NCI-H2171 treated with DMSO at 0.1 percent for 48 hours (cell line): ENCODE measurements at places on chromosomes 2 and 18.

- no peak for DNase-seq
Observed at GRCh38 chr2:239903803-239904202, 121.3 kb downstream of the NDUFA10 start.

DNA sequence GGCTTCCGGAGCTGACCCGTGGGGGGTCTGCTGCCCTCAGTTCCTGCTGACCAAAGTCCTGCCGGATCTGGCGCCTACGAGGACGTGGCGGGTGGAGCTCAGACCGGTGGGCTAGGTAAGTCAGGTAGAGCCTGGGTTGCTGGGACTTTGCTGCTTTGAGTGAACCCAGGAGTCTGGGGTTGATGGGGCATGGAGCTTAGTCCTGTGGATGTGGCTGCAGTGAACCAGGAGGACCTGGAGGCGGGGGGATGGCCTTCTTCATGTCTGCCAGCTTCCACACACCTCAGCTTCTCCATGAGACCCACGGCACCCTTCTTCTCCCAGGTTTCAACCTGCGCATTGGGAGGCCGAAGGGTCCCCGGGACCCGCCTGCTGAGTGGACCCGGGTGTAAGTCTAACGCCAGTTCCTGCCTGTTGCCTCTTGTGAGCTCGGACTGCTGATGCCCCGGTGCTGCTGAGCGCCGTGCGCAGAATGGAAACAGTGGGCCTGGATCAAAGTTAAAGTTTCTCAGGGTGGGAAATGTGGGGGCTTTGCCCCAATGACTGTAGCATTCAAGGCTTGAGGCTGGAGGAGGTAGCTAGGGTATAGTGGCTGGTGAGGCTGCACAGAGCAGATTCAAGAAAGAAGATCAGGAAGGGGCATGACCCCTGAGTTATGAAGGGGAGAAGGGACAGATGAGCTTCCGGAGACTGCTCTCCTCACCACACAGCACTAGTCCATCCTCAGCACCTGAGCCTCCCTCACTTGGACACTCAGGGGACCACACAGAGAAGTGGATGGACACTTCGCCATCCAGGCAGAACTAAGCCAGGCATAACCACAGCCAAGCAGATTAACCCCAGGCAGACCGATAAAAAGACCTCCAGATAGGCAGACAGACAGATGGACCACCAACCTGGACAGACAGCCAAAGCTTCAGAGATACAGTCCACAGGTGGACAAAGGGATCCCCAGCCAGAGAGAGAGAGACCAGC, 17.3 kb downstream of the PTPN18 start:
- no peak for DNase-seq

DNA sequence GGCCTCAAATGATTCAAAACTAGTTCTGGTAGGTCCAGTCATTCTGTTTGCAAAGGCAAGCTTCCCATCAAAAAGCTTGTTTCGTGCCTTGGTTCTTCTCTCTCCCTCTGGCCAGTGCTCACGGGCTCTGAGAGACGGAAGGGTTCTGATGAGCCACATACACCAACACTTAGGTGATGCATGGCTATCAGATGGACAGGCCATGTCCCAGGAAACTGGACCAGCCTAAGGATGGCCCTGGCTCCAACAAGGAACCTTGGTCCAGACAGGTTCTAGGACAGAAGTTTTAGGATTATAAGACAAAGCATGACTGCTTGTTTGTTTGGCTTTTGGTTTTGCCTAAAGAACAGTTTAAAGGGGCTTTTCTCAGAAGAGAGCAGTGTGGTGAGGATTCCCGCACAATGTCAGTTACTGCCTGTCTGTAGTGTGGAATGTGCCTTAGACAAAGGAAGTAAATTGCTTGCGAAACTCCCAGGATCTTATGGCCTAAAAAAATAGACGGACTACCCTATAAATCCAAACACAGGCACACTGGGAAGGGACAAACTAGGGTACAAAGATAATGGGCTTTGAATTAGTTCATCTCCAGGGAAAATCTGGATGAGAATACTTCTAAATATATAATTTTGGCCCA, 10.3 kb downstream of the CYP1B1 start:
- no peak for DNase-seq

DNA sequence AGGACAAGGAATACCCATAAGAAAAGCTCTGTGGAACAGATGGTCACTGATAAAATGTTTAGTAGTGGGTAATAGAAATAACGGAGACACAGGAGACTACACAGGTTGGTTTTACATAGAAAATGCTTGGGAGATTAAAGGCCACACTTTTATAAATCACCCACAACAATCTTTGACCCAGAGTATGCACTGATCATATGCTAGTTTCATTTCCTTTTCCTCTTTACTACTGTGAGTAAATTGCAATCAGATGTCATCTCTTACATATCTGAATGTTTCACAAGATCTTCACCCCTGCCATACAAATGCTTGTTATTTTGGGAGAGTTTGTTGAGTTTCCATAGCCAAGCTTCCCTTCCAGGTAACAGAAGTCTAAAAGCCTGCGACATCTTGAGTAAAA, 978.4 kb upstream of the KLHL29 start:
- DNase-seq, result no peak

GRCh38 chr2:124753842-124754241, 728.8 kb downstream of the CNTNAP5 start:
- DNase-seq, result no peak

DNA sequence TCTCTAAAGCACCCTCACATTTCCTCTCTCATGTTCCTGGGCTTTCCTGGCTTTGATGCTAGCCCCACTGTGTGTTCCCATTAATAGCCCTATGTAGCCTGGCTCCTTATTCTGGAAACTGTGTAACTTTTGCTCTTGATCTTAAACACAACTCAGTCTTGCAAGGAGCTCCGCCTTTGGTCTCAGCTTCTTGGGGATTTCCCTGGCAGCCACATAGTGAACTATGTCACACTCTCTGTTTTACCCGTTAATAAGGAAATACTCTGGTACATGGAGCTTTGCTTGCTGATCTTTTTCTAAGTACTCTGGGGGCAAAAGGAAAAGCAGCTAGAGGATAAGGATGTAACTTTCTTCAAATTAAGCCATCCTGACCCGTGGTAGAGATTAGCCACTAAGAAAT, 259.3 kb downstream of the NEDD4L start:
- DNase-seq, result no peak

DNA sequence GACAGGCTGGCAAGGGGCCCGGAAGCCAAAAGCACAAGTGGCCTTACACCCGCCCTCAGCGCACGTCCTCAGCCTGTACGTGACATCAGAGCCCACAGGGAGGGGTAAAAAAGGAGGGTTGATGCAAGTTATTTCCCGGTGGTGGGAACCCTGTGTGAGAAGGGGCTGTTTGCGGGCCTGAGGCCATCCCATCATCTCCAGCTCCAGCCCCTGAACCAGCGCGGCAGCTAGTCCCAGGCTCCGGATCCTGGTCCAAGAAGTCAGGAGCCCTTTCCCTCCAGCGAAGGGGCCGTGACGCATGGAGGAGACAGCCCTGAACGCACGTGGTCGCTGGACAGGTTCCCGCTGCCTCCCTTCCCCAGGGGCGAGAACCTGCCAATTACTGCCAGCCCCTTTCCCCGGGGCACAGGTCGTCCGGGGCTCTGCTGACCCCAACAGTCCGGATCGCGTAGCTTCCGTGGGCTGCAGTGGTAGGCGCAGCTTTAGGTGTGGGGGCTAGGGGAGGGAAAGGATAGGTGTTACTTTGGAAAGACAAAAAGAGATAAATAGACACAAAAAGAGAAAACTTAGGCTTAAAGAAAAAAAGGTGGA, 1.3 kb upstream of the LRP2 start:
- peak; percentile 37 for DNase-seq

- DNase-seq, result no peak
Observed at GRCh38 chr2:6977786-6978185, 60.6 kb downstream of the RNF144A start.

DNA sequence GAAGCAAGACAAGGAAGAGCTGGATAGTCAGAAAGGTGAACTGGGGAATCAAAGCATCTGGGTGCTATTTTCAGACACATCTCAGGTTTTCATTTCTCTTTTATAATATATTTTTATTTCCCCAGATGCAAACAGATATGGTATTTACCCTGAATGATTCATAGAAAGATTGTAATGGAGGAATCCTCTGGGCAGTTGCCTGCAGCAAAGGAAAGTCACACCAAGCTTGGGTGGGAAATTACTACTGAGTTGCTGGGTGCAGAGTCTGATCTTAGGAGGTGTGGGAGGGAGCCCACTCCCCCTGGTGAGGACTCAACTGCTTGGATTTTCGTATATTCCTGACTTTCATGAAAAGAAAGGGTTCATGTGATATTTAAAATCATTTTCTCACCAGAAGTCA, 2.1 kb downstream of the EFR3B start:
- no peak for DNase-seq

DNA sequence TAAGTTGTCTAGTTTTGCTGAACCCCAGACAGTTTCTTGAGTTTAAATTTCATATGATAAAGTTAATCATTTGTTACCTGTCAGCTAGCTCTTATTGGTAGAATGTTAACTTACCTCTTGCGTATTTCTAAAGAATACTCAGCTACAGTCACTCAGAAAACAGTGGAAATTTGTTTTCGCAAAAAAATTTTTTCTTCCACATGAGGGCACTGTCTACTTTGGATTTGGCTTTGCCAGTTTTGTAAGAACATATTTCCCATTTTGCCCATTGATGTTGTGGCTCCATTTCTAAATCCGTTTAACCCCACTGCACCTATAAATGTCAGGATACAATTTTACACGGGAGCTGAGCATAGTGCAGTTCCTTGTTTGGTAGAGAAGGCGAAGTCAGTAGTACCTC, 19.1 kb upstream of the GCFC2 start:
- peak; percentile 26 for DNase-seq

GRCh38 chr18:49021433-49022129, 70.8 kb upstream of the SMAD7 start:
- peak; percentile 17 for DNase-seq

DNA sequence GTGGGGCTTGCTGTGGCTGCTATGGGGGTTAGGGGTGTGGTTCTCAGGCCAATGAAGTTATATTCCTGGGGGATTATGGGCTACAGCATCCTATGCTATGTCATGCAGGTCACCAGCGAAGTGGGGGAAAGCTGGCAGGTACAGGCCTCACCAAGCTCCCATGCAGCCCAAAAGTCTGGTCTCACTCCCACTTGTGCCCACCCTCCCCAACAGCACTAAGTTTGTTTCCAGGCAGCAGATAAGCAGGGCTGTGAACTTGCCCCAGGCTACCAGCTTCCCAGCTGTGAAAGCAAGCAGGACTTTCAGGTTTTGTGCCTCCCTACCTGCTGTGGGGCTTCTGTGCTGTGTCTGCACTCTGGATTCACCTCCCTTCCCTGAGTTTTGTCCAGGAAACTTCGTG, 469.7 kb downstream of the CPS1 start:
- no peak for DNase-seq

DNA sequence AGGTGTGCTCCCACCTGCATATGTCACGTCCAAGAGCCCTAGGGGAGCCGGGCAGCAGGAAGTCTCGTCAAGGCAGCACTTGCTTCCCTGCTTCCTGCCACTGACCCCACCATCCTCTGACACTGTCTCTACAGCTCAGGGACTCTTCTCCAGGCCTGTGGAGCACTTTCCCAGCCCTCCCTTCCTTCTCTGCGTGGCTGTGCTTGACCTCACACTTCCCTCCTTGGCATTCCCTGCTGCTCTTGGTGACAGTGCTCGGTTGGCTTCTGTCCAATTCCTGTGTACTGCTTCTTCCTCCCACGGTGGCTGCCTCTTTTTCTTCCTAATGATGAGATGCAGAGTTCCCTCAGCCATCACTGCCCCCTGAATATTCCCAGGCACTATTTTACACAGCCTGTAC, 2.8 kb downstream of the CIDEA start:
- DNase-seq, result no peak

DNA sequence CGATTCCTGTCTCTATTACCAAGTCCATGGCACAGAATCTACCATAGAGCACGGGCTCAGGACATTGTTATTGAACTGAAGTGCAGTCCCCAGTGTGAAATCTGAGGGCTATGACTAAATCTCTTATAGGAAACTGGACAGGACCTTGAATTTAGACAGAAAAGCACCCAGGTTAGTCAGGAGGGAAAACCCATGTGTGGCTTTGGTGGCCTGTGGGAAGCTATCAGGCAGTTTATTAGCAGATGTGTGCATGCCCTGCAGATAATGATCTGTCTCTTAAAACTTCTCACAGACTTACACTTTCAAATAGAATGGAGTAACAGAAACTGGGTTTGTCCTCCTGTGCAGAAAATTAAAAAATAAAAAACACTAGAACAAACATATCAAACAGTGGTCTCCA, 610.0 kb upstream of the RAB6C start:
- no peak for DNase-seq

DNA sequence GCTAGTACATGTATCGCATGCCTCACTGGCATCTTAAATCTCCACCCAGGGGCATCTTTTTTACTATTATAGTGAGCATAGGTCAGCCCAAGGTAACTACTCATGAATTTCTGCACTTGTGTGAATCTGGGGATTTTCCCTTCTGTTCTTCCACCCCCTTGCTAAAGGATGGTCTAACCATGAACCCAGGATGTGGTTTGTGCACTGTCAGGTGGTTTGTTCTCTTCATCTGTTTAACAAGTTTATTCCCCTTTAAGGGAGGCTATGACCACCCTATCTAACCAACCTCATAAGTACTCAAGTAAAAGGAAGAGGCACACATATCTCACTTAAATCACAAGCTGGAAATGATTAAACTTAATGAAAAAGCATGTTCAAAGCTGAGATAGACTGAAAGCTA, 243.0 kb downstream of the RPRM start:
- no peak for DNase-seq

DNA sequence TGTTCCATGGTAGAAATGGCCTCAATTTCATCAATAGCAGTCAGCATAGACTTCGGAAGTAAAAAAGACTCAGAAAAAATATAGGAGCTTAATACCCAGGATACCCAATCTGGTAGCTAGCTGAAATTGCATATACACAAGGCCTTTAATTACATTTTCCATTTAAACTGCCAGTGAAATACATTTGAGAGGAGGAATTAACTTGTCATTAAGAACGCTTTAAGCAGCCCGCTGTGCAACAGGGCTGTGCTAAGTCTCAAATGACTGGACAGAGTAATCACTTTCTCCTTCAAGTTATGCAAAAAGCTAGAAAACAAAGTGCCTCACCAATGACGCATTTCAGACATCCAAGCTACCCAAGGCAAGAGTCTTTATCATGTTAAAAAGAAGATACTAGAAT, 558.8 kb downstream of the MBD2 start:
- DNase-seq, result no peak

DNA sequence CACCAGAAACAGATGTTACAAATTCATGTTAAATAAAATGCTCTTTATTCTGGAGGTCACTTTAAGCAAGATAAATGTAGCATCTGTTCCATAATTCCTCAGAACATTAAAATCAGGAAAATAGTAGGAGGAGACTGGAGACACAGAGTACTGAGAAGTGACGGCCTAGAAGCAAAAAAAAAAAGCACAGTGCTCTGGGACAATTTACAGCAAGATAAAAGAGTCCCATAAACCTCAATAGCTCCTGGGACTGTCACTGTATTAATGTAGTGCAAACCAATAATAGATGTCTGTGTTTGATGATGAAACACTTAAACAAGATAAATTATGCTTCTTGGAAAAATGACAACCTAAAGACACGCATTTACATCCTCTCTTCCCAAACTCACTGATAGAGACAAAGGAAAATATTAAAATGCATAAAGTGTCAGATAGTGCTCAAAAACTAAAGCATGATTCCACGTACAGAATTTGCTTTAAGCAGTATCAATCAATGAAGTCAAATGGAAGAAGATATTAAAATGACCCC, 338.8 kb upstream of the REG3G start:
- DNase-seq, result no peak

- peak; percentile 77 for DNase-seq
Observed at GRCh38 chr2:38442643-38443541, 65.8 kb upstream of the ATL2 start.
